ENCODE measurements at places on chromosomes 12 and 14.

DNA sequence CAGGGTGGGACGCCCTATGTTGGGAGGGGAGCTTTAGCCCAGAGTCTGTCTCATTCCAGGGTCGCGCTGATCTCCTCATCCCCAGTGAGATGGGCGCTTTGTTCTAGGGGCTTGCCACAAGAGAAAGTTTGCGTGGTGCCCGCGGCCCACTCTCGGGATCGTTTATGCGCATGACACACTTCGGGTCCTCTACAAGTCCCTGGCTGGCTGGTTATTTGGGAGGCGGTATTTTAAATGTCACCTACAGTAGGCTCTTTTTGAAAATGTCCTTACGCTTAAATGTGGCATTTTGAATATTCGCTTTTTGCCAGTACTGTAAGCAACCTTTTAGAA is 541 bp downstream of the GOLT1B start:
- peak; percentile 35 for DNase-seq

- no peak for DNase-seq
These were observed 46.9 kb downstream of the CYP46A1 start for GRCh38 chr14:99730876-99731546.

DNA sequence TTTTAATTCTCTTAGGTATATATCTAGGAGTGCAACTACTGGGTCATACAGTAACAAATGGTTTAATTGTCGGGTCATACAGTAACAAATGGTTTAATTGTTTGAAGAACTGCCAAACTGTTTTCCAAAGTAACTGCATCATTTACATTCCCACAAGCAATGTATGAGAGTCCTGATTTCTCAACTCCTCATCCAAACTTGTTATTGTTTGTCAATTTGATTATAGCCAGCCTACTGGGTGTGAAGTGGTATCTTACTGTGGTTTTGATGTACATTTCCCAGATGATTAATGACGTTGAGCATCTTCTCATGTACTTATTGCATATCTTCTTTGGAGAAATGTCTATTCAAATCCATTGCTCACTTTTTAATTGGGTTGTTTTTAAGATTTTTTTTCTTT is 67.6 kb upstream of the CFL2 start:
- DNase-seq, result no peak

DNA sequence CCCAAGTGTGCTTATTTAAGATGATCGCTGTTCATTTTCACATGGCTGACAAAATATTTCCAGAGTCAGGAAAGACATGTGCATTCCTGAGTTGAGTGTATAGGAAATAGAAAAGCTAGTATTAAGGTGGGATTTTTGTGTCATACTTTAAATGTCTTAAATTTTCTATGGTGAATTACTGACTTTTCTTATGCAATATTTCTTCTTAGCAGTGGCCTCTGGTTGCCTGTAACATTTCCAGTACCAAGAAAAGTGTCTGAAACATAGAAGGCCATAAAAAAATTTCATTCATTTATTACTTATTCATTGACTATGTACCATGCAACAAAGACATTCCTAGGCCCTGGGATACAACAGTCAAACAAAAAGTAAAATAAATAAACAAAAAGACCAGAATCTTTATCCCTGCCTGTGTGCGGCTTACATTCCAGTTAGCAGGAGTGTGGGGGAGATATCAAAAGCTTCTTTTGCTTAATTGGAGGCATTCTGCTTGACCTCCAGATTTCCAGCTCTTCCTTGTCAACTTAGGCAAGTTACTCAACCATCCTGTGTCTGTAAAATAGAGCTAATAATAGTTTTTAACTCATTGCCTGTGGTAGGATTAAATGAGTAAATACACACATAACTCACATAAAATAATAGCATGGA is 216.3 kb upstream of the FLRT2 start:
- DNase-seq, result no peak

DNA sequence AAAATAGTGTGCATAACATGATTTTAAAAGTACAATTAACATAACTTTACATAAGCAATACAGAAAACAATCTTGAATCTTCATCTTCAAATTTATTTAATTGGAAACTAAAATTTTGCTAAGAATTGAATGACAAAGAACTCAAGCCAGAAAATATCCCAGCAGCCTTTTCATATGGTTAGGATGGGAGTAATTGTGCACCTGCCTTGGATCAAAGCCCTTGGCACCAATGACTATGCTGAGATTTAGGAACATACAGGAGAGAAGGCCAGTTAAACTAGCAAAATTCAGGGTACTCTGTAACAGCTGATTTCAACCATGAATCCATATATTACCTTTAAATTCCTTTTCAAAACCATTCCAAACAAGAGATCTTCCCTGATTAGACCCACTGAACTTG is 5.8 kb downstream of the KERA start:
- DNase-seq, result no peak

DNA sequence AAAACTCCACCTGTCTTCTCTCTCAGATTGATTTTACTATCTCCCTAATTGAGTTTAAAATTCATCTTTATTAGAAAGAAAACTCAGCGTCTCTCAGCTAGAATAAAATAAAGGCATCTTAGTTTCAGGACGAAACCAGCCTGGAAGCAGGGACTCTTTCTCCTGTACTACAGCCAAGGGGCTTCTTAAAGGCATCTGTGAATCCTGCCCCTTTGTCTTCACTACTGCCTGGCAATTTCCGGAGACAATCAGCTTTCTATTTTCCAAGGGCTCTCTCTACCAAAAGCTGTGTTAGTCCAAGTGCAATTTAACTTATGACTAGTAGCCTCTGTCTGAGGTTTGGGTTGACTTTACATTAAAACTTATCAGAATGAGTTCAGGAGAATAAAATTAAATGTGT is 623.3 kb upstream of the FOXG1 start:
- no peak for DNase-seq

GRCh38 chr12:22899184-22899583 is 274.2 kb downstream of the ETNK1 start:
- DNase-seq, result no peak

DNA sequence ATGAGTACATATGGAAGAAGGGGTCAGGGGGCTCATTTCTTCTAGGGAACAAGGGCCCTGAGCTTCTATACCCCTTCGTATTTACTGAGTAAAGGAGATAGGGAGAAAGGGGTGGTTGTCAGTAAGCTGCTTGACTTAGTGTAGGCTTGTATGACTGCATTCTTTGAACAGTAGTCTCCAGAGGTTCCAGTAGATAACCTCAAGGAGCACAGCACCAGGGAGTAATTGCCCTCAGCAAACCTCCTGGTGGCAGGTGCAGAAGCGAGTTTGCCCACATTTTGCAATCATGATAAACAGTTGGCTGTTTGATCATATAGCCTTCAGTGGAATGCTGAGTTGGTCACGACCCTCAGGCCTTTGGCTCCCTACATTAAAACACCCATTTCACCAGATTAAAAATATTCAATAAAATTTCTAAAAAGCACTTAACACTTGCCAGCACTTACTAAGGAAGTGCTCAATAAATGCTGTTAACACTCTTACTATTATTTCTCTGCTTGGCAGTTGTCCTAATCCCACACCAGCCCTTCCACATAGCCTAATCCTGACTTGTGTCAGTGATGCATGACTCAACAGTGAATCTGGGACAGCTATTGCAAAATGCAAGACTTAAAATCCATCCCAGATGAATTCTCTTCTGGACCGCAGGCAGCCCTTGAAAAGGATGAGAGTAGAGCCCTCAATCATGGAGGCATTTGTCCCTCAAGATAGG is 3.7 kb upstream of the DHRS4L2 start:
- no peak for DNase-seq

DNA sequence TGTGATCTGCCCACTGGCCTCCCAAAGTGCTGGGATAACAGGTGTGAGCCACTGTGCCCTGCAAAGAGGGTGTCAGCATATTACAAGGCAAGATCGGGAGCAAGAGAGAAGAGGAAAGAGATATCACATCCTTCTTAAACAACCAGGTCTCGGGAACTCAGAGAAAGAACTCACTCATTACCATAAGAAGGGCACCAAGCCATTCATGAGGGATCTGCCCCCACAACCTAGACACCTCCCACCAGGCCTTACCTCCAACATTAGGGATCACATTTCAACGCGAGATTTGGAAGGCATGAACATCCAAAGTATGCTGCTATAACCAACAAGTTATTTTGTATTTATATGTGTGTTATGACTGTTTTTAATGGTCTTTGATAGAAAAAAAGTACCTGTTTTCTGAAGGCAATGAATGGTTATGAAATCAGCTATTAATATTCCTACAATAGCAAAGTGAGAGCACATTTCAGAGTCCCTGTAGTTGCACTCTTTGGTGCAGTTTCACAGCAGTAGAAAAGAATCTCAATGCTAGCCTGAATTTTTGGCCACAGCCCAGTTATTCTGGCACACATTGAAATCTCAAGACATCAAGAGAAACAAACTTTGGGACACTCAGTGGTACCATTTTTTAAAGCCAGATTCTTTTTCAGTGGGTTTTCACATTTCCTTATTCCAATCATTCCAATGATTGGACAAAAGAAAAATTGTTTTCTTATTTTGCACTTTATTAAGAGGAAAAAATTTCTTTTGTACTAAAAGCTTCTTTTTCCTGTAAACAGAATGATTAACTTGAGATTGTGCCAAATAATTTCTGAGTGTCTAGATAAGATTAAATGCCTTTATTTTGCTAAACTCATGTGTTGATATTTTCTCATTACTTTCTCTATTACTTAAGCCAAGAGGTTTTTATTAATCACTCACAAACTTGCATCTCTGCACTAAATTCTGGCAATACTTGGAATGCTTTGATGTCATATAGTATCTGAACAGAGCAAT is 582.6 kb upstream of the ATP2B1 start:
- DNase-seq, result no peak

DNA sequence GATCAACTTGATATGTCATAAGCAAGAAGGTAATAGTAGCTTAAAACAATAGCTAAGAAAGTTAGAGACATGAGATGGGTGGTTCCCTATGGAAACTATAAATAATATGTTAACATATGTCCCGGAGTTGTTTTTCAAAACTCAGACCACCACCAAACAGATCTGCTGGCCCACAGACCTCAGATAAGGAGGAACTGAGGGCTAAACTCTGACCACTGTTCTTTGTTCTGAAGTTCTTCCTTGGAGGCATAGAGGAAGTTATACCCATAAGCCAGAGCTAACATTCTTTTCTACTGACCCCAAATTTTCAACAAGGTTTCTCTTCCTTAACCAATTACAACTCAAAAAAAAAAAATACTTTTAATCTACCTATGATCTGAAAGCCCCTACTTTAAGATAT is 156.1 kb upstream of the FSCB start:
- DNase-seq, result no peak

GRCh38 chr14:69648480-69649451 is 37.4 kb downstream of the SUSD6 start:
- no peak for DNase-seq

DNA sequence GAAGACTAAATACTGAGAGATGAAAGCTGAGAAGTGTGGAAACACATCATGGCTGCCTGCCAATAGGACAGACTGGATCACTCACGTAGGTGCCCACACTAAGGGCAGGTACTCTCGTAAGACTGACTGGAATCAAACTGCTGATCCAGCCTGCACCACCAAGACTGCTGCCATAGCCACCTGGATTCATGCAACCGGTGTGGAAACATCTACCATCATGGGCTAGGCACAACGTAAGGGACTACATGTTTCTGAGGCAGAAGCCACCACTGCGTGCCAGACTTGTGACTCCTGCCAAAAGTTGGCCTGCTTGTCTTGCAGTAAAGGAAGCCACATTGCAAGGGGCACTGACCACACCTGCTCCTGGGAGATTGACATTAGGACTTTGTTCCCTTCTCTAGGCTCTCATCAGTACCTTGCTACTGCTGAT is 3.8 kb downstream of the POMT2 start:
- no peak for DNase-seq

GRCh38 chr14:51979088-51979709 is 10.1 kb upstream of the RTRAF start:
- DNase-seq, result peak; percentile 84

DNA sequence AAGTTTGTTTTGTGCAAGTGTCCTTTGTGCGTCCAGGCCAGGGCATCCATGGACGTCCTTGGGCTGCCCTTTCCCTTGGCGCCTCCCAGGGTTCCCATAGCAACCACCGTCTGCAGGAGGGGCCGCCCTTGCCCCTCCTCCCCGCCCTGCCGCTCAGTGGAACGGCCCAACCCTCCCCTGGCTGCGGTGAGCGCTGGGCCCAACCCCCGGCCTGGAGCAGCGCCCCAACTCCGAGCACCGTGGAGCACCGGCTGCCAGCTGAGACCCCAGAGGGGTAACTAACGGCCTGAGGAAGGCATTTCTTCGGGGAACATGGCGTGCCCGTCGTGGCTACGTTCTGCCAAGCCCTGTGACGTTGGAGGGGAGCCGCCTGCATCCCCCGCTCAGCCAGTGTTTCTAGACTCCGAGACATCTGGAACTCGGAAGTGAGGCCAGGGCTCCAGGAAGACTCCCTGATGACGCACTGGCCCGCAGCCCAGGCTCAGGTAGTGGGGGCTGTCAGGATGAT is 5.3 kb upstream of the ACACB start:
- peak; percentile 95 for DNase-seq

GRCh38 chr12:51335931-51336330 is 10.5 kb downstream of the CELA1 start:
- DNase-seq, result no peak

- no peak for DNase-seq
These were observed 17.7 kb upstream of the NEDD1 start for GRCh38 chr12:96889273-96889933.

DNA sequence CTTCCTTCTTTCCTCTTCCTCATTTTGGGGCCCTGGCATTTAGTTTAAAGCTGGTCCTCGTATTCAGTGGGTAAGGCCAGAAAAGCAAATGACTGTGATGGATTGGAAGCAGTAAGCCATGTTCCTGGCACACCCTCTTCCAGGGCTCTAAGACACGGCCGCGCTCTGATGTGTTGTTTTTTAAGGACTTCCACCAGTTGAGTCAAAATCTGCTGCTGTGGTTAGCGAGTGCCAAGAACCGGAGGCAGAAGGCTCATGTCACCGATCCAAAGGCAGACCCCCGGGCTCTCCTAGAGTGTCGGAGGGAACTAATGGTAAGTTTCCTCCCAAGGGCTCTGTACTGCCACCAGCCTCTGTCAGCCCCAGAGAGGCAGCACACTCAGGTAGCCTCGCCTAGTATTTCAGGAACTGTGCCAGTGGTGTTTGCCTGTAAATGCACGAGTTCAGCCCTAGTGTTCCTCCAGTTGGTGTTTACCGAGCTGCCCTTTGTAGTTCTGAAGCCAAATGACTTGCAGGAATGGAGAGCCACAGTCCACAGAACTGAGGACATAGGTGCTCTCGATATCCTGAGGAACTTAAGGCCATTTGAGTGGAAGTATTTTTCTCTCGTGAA is 72.7 kb downstream of the ESR2 start:
- no peak for DNase-seq

- DNase-seq, result no peak
These were observed 184.6 kb downstream of the FOXN3 start for GRCh38 chr14:89232265-89233070.

- DNase-seq, result no peak
These were observed 204.3 kb downstream of the PPM1H start for GRCh38 chr12:62730649-62731048.

GRCh38 chr14:51507906-51508511 is 143.7 kb upstream of the FRMD6 start:
- DNase-seq, result peak; percentile 73
